ENCODE measurements at places on chromosomes 4 and X.

DNA sequence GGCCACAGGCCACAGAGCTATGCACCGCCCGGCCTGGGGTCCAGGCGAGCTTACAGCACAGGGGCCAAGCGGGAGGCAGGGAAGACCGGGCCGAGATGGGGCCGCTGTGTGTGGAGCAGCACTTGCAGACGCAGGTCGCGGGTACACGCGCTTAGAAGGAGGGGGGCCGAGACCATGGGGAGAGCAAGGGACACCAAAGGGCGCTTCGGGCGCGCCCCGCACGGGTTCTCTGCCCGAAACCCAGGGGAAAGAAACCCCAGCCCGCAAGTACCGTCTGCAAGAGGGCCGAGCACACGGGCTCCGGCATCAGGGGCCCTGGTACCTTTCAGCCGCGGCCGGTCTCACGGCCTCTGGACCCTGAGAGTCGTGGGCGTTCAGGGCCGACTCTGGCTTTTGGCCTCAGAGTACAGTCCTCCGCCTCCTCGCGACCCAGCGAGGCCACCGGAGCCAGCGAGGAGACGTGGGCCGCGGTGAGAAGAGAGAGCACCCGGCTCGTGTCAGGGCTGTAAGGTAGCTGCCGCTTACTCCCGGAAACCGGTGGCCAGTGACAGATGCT lies 342 bp downstream of the EOLA2 start:
- DNase-seq, result no peak

DNA sequence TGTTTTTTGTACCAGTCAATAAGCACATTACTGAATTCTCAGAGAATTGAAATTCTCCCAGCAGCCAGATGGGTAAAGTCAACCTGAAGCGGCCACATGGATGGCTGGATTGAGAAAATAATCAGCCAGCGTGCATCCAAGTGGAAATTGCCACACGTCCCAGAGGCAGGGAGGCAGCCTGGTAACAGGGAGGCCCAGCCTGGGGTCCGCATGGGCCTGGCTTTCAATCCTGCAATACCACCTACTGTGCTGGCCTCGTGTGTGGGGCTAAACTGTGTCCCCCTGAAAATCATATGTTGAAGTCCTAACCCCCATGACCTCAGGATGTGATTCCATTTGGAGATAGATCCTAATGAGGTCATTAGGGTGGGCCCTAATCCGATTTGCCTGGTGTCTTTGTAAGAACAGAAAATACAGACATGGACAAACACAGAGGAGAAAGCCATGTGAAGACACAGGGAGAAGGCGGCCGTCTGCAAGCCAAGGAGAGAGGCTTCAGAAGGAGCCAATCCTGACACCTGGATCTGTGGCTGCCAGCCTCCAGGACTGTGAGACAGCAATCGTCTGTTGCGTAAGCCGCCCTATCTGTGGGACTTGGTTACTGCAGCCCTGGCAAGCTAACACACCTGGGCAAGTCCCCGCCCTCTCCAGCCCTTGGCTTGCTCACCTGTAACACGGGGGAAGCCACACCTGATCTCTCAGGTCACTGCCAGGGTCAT lies 90.3 kb downstream of the JAKMIP1 start:
- no peak for DNase-seq

DNA sequence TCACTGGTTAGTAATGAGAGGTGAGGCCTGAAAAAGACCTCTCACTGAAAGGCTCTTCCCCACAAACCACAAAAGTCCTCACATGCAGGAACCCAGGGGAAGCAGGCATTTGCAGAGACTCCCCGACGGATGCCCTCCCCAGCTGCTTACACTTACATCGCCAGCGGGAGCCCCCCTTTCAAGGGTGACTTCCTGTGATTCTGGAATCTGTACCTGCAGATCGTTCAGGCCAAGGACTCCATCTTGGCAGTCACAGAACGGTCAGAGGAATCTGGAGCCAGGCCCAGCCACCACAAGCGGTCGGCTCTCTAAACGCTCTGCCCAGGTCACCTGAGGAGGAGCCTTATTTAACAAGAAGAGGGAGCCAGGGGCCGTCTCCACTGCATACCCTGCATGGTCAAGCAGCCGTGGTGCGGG lies 71.3 kb upstream of the STS start:
- no peak for DNase-seq

DNA sequence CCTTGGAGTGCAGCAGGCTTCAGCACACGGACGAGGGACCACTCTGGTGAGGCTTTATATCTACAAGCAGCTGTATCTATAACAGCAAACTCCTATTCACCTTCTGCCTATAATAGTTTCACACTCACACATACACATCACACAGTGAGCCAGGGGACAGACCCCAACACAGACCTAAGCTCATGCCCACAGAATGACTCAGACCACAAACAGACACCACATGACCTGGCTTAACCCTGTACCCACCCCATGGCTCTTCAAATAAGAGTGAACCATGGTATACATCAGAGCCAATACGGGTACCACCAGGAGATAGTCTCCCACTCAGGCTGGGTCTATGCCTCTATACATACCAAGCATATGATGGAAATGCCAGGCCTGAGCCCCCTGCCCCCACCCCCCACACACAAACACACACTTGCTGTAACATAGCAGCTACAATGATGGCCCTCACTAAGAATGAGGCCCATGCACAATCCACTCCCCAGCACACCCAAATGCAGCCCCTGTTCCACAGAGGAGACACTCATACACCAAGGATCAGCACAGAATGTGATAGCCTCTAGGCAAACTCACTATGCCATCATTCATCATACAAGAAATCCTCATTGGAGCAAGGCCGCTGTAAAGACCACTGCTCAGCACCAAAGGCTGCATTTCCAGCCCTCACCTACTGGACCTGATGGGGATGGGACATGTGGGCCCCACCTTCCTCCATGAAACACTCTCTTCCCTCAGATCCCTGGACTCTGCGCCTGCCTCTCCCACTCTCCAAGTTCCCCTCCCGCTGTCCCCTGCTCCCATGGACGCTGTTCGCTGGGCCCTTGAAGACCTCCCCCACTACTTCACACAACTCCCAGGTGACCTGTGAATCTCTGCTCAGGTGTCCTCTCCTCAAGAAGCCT lies 62.1 kb upstream of the XIAP start:
- DNase-seq, result no peak

DNA sequence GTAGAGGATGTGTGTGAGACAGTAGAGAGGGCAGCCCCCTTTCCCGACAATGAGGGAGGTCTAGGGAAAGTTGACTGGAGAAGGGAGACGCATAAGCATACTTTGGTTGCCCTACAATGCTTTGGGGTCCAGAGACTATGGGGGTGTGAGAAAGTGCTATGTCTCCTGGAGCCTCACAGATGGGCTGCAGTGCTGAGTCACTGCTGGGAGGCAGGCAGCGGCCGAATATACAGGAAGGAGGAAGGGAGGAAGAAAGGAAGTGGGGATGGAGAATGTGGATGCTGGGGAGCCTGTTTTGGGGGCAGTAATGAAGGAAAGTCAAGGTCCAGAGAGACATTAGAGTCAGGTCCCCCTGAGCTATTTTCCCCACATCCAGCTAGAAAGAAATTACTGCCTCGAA lies 12.7 kb downstream of the DRP2 start:
- no peak for DNase-seq

DNA sequence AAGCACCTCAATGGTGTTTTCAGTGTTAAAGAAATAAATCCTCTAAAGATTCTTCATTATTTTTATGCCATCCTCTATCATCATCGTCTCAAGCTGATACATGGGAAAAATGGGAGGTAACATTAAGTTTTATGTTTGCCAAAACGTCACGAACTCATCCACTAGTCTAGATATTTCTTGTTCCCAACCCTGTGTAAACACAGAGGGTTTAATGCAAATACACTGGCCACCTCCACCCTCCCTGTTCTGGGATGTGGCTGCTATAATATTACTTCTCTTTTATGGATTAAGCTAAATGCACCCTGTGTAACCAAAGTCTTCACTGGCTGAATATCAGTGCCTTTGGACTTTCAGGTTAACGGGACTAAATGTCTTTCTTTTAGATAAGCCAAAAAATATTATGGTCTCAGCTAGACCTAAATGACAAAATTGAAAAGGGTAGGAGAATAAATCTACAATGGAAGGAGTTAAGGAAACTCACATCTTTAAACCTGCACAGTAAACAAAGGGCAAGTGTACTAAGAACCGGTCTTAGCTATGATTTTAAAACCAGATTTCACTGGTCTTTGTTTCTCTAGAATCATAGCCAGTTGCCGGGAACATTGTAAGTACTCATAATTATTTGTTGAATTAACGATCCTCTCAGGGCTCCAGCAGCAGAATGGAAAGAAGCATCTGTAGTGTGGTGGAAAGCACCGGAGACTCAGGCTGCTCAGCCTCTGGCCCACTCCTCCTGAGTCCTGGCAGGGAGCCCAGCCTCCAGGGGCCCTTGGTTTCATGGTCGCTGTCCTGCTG lies 103.5 kb upstream of the NOCT start:
- no peak for DNase-seq

DNA sequence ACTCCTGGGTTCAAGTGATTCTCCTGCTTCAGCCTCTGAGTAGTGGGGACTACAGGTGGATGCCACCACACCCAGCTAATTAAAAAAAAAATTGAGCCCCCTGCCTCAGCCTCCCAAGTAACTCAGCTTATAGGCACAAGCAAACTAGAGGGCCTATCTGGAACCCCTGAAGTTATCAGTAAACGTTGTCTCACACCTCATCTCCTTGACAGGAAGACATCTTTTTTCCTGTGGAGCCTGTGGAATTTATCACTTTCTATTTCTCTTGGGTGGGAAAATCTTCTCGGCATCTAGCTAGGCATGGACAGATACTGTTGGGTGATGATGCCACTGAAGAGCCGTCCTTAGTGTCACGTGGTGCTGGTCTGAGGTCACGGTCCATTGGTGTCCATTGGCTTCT lies 171.3 kb downstream of the SOWAHB start:
- DNase-seq, result no peak

DNA sequence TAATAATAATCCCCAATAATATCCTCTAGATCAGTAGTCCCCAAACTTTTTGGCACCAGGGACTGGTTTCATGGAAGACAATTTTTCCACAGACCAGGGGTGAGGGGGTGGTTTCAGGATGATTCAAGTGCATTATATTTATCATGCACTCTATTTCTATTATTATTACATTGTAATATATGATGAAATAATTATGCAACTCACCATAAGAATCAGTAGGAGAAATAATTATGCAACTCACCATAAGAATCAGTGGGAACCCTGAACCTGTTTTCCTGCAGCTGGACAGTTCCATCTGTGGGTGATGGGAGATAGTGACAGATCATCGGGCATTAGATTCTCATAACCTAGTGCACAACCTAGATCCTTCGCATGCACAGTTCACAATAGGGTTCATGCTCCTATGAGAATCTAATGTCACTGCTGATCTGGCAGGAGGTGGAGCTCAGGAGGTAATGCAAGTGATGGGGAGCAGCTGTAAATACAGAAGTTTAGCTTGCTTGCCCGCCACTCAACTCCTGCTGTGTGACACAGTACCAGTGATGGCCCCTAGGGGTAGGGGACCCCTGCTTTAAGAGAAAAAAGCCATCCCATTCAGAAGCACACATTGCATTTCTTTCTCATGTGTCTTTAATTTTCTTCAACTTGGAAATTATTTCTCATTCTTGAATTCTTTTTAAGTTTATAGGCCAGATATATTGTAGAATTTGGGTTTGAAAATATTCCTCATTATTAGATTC lies 16.0 kb upstream of the SH3RF1 start:
- DNase-seq, result no peak

GRCh38 chr4:88008122-88008742 lies 797 bp downstream of the PKD2 start:
- DNase-seq, result no peak

- DNase-seq, result no peak
Observed at GRCh38 chr4:86822136-86822535, 27.0 kb downstream of the SLC10A6 start.

DNA sequence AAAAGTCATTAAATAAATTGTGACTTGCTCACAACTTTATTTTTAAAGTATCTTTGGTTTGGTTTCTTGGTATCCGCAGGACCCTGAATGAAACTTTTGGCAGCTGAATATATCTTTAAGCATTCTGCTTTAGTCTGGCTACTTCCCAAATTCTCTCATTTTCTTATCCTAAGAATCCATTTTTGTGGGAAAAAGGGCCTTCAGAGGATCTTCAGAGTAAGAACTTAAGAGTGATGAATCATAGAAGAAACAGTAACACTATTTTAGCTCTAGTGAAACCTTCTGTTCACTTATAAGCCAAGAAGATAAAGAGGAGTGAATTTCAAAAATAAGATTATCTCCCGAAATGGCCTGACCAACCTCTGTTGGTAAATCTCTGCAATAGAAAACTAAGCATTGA lies 540.6 kb upstream of the MAGEB18 start:
- no peak for DNase-seq

DNA sequence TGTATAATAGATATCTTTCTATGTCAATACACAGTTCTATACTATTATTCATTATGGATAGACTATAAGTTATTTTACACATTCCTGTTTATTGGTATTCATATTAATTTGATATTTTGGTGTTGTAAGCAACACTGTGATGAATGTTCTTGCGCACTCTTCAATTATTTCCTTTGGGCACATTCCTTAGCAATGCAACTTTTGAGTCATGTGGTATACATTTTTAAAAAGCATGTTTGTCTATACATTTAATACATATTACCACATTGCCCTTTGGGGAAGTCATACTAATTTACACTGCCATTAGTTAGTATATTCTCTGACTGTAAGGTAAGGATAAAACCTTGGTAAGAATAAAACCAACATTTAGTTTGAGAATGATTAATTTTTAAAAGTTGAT lies 21.0 kb downstream of the FRAS1 start:
- DNase-seq, result no peak

- no peak for DNase-seq
Observed at GRCh38 chr4:130576218-130576617, 1480.3 kb downstream of the C4orf33 start.

DNA sequence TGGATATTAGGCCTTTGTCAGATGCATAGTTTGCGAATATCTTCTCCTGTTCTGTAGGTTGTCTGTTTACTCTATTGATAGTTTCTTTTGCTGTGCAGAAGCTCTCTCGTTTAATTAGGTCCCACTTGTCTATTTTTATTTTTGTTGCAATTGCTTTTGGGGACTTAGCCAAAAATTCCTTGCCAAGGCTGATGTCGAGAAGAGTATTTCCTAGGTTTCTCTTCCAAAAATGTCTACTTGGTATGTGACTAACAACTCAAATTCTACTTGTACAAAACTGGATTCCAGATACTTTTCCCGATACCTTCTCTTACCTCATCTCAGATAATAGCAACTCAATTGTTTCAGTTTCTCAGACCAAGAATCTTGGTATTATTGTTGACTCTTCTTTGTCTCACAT lies 142.4 kb upstream of the GLRA2 start:
- DNase-seq, result no peak

- no peak for DNase-seq
Observed at GRCh38 chr4:3384771-3385710, 56.7 kb upstream of the HGFAC start.

DNA sequence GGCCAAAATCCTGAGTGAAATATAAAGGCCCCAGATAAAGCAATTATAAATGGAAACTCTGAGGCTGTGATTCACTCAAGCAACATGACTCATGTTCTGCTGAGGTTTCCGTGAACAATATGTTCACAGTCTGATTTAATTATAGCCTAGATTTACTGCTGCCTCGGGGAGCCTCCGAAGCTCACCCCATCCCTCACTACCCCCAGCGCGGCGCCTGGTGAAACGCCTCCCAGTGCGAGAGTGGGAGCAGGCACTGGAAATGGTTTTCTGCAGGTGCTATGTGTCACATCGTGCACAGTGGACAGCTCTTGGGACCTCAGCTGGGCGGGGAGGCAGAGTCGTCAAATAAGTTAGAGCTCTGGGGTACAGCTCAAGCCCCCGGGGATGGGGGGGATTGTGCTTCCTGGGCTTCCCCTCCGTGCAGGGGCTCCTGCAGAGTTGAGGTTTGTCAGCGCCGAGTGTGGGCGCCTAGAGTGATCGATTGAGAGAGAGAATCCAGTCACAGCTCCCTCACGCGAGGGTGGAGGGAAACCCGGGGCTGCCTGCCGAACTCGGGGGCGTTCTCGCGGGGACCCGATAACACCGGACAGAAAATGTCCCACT lies 110.6 kb downstream of the PHKA2 start:
- DNase-seq, result no peak
